ENCODE measurements at places on chromosomes 5 and 9.

DNA sequence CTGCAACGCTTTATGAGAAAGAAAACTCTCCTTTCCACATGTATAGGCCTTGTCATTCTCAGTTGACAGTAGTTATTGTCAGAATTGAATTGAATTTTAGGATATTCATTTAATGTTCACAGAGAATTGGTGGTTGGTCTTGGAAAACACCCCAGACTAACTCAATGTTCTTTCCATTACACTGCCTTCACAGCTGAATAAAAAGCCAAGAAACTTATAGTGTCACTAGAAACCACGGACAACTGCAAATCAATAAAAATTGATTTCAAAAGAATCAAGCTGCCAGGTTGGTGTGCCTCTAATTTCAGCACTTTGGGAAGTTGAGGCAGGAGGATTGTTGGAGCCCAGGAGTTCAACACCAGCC is 38.9 kb upstream of the IQGAP2 start:
- DNase-seq: no peak

GRCh38 chr5:157793301-157793700 is 49.8 kb downstream of the LSM11 start:
- no peak for DNase-seq

GRCh38 chr5:31832966-31833365 is 194.0 kb downstream of the PDZD2 start:
- no peak for DNase-seq

- no peak for DNase-seq
Measured at GRCh38 chr5:115366223-115366622, 69.8 kb upstream of the CCDC112 start.

DNA sequence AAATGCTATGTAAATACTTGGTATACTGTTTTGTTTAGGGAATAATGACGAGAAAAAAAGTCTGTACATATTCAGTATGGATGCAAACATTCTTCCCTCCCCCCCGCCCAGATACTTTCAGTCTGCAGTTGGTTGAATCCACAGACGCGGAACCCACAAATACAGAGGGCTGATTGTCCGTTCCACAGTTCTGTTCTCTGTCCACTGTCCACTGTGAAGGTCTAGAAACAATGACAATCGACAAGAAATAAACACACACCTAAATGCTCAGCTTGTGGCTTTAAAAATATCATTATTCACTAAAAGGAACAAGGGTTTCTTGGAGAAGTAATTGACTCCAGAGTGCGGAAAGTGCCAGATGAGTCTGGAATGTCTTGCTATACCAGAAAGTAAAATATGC is 109.1 kb downstream of the TMEM161B start:
- no peak for DNase-seq

- DNase-seq: no peak
Measured at GRCh38 chr9:129572052-129572425, 48.9 kb downstream of the C9orf50 start.

GRCh38 chr9:112753725-112754124 is 3.2 kb downstream of the SNX30 start:
- DNase-seq: no peak

DNA sequence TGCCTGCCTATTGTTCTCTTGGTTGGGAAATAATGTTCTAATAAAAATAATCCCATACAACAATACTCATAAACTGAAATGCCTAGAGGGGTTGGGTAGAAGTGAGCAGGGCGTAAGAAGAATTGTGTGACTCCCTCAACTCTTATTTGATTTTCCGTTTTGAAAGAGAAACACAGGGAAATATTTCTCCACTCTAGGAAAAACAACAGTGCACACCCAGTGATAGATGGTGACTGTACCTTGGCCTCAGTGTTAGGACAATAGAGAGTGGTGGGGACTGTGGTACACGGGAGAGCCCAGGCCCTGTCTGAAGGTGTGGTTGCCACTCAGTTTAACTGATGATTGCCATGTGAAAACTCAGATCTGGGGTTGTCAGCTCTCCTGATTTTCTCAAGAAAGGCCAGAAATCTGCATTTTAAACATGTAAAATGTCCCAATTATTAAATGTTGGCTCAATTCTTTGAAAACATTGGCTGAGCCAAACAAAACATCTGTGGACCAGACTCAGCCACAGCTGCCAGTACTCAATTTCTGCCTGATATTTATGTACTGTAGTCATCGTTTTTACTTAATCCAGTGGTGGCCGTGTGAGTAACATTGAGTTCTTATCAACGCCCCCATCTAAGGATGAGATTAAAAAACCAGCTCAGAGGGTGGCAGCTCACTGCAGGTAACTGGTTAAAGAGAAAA is 103.8 kb upstream of the ZNF618 start:
- no peak for DNase-seq

DNA sequence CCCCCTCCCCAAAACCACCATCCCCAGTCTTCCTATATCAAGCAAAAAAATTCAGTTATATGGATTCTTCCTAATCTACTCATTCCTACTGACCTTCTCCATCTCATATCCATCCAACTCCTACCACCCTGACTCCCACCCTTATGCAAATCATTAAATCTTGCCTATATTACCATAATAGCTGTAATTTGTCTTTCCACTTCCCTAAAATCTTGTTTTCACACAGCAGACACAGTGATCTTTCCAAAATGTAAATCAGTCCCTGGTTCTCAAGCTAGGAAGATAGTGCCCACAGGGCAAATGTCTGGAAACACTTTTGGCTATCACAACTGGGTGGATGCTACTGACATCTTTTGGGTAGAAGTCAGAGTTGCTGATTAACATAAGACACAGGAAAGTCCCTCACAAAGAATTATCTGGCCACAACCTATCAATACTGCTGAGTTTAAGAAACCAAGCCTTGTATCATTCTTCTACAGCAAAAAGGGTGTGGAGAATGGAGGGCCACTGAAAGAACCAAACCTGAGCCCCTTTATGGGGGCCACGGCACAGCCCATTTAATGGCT is 1.4 kb downstream of the SRA1 start:
- no peak for DNase-seq

DNA sequence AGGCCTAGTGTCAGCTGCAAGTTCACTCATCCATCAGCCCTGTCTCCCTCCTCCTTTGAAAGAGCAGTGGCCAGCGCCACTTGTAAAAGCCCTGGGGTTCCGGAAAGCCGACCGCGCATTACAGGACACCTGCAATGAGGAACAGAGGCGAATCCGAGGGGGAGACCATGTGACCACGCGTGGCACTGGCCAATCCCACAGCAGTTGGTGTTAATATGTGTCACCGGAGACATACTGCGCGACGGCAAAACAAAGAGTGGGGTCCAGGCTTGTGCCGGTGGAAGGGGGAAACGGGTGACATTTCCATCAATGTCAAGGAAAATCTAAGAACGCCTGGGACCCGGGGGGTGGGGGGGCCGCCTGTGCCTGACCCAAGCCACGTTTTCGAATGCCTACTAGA is 480.8 kb downstream of the SPATA31A7 start:
- no peak for DNase-seq

Measured in NCI-H1436 treated with DMSO at 0.1 percent for 48 hours (cell line).